Lung microvascular endothelial cell (primary cell): ENCODE measurements at places on chromosomes 12 and 14. TPM values are rescaled to one million over a fixed set of nuclear protein-coding genes. Genes with fewer than 3 reads are reported as not detected.

DNA sequence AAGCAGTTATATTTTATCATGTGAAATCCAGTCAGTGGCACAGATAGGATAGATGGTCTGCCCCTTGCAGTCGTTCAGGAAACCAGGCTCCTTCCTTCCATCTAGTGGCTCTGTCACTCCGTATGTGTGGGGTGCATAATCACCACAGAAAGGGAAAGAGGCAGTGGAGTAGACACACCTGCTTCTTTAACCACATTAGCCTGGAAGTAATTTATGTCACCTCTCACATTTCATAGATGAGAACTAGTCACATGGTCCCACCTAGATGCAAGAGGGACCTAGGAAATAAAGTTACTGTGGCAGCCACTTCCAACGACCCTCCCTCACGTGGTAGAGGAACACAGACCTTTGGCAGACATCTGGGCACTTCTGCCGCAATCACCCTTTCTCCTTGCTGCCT is 14.2 kb upstream of the RNU6-8 start:
- no peak for DNase-seq

DNA sequence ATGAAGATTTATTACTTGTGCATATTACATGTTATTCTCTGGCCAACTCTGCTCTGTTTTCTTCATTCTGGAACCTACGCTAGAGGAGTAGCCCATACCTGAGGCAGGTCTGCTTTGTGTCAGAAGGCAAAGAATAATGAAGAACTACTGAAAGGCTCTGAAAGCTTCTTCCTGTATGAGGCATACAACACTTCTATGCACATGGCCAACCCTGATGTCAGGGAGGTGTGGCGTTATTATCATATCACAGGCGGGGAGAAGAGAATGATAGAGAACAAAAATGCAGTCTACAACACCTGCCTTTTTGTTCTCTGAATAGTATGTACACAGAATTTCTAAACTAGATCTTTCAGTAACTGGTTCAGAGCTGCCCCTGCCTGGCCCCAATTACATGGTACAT is 32.5 kb upstream of the CRY1 start:
- no peak for DNase-seq

DNA sequence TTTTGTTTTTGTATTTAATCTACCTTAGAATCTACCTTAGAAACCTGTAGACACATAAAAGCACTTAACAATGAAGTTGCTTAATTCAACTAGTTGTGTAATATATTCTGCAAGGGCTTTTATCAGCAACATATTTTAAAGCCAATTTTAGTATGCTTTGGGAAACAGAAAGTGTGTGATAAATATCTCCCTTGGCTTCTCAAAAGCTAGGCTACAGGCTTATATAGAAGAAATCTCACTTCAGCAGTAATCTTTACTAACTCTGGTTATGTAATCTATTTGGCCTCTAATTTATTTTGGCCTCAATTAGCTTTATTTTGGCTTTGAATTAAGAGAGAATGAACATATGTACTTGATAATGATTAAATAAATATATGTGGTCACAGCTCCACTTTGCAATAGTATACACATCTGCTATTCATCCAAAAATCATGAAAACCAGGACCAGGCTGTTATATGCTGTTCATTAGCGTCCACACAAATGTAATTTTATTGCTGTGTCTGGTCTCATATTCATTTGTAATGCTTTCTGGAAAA is 37.2 kb downstream of the LRP6 start:
- DNase-seq: no peak

GRCh38 chr12:44369998-44370397 is 506.1 kb downstream of the NELL2 start:
- no peak for DNase-seq

- DNase-seq: no peak
Measured at GRCh38 chr12:23098517-23098916, 473.5 kb downstream of the ETNK1 start.

DNA sequence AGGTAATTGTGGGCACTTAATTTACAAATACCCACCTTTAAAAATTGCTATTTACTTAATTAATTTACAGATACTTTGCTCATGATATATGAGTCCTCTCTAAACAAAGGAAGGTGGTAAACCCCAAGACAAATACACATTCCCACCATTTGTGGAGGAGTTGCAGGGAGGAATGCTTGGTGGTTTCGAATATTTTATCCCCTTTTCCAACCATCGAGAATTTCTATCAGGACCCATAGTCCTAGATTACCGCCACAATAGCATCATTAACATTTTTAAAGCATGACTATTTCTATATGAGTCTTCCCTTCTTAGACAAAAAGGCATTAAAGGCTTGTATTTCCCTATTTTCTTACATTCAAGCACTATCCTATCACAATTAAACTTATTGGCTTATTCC is 34.2 kb upstream of the PLEKHA5 start:
- no peak for DNase-seq

GRCh38 chr14:34043627-34044372 is 92.9 kb upstream of the EGLN3 start:
- peak; percentile 31 for DNase-seq

DNA sequence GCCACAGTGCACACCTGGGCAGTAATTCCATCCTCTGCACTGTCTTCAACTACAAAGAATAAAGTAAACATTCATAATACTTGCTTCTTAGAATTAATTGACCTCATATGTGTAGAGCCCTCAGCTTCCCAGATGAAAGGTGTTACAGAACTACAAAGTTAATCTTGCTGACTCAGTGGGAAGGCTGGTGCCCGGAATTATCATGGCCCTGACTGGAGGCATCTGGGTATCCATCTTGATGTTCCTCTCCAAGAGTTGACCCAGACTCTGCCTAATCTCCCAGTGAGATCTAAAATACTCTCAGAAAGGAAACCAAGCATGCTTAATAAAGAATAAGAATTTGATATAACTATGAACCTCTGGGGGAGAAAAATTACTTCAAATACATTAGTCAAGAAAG is 147.0 kb upstream of the ARID2 start:
- DNase-seq: no peak

DNA sequence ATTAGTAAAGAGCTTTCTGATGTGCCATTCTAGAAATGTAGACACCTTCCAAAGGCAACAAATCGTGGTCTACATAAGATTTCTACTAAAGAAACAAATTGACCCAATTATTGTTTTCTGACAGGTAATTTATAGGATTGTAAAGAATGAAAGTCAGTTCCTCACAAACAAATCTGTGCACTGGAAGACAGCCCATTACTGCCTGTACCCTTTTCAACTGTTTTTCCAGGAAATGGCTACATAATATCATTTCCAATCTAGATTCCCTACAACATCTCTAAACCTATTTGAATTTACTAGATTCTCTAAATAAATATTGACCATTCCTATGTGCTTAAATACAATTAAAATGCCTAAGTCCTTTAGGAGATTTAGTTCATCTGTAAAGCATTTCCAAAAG is 939.1 kb downstream of the FSCB start:
- no peak for DNase-seq

DNA sequence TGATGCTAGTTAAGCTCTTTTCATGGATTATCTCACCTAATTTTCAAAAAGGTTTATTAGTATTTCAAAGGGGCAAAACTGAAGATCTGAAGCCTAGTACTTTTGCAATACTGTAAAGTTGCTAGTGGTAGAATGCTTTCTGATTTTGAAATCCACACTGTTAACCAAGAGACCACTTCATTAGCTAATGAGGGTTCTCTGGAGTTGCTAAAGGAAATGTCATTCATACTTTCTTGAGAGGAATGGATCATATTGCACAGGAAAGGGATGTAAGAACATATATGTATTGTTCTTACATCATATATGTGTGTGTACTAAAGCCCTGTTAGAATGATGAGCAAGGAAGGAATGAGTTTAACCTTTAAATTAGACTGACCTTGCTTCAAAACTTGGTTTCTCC is 39.0 kb upstream of the LDHB start:
- DNase-seq: no peak

DNA sequence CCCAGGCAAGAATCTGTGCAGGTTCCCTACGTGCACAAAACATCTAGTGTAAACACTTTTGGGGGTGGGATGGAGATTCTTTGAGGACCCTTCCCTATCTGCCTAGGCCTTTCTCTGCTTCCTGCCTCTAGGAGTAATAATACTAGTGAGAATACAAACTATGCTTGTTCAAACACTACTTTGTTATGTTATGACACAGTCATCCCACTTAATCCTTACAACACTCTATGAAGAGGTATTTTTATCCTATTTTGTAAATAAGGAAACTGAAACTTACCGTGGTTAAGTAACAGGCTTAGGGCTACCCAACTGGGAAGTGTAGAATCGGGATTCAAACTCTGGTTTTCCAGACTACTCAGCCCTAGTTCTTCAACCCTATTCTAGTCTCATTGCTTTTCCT is 96.5 kb downstream of the KCNA5 start:
- DNase-seq: no peak

GRCh38 chr14:36944307-36945010 is 227.9 kb downstream of the SLC25A21 start:
- DNase-seq: peak; percentile 34

- no peak for DNase-seq
Measured at GRCh38 chr14:69323999-69324282, 64.0 kb downstream of the GALNT16 start.

GRCh38 chr14:39368261-39368959 is 63.8 kb downstream of the FBXO33 start:
- peak; percentile 81 for DNase-seq

- DNase-seq: no peak
Measured at GRCh38 chr14:44107156-44107555, 399.9 kb downstream of the FSCB start.

GRCh38 chr12:570435-570920 is 92.8 kb downstream of the NINJ2 start:
- peak; percentile 85 for DNase-seq

- DNase-seq: no peak
Measured at GRCh38 chr14:44732144-44732543, 225.1 kb upstream of the FSCB start.

DNA sequence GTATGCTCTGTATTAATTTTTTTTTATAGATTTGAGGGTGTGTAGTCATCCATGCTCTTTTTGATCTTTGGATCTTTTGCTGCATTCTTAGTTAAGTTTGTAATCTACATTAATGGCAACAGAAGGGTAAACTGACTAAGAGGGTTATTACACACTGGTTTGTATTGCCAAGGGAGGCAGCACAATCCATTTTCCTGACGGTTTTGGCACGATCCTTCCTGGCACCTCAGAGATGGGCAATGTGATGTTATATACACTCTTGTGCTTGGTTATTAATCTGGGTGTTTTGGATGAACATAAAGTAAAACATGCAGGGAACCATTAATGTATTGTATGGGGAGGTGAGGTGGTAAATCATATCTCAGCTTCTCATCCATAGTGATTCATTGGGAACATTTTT is 98.8 kb upstream of the SLC38A2 start:
- no peak for DNase-seq

GRCh38 chr14:81348061-81348460 is 52.1 kb downstream of the STON2 start:
- DNase-seq: no peak

The BICDL1 gene
- total RNA-seq: under 0.01 TPM in 2 replicates

The ASPG gene
- under 0.01 TPM in 1 of 2 replicates, not detected in the other for total RNA-seq

The DPPA3 gene
- not detected in 2 replicates for total RNA-seq

The ZBTB25 gene
- total RNA-seq: 2.6 and 3.0 TPM in 2 replicates

The ISM2 gene
- total RNA-seq: not detected in 2 replicates

The PRKAG1 gene
- total RNA-seq: 32.1 and 38.1 TPM in 2 replicates

The FLRT2 gene
- 86.5 and 139 TPM in 2 replicates for total RNA-seq

The RNASE7 gene
- total RNA-seq: not detected in 2 replicates

The THTPA gene
- 5.7 and 9.1 TPM in 2 replicates for total RNA-seq

The NKX2-8 gene
- total RNA-seq: not detected in 2 replicates

The SLC25A47 gene
- under 0.01 TPM in 1 of 2 replicates, not detected in the other for total RNA-seq

The AMDHD1 gene
- not detected in 2 replicates for total RNA-seq

The KERA gene
- not detected in 2 replicates for total RNA-seq

The OVCH1 gene
- under 0.01 TPM in 1 of 2 replicates, not detected in the other for total RNA-seq
